ENCODE measurements at places on chromosomes 16 and 17.

DNA sequence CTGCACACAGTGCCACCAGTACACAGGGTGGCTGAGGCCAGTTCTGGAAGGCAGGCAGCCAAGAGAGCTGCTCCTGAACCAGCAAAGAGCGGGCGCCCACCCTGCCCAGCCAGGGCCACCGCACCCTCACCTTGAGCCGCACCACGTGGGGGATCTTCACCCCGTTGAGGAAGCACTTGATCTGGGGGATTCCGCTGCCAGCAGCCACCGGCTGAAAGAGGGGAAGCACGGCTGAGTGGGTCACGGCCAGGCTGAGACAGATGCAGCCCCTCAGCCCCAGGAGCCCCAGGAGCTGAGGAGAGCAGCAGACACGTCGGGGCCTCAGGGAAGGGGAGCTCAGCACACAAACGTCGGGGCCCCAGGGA is 14.6 kb upstream of the CCDC154 start:
- DNase-seq, result no peak

DNA sequence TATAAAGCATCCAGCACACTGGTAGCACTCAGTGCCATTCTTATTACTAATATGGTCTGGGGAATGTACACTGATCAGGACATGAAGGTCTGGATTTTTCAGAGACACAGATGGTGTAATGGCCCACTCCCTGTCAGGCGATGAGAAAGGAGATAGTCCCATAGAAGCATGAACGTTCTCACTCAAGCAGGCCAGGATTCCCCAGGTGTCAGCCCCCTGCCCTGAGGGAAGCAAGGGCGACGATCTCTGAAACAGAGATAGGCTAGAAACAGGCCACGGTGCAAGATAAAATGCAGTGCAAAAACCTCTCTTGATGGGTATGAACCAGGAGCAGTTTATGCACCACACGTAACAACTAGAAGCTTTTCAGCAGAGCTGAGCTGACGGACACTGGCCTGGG is 10.6 kb downstream of the PRPSAP1 start:
- no peak for DNase-seq

DNA sequence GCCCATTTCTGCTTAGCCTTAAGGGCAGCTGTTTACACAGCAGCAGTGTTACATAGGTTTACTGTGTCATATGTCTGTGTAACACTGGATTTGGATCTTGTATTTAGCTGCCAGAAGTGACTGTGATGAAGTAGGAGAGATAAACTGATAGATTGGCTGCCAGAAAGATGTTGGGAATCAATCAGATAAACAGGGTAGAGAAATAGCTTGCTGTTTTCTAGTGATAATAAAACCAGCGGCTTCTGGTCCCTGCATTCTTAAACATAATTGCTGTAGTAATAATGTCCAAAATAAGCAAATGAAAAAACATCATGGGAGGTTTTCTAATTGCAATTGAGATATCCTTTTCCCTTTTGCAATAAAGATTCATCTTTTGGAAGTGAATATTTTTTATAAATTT is 68.7 kb downstream of the AATF start:
- no peak for DNase-seq

DNA sequence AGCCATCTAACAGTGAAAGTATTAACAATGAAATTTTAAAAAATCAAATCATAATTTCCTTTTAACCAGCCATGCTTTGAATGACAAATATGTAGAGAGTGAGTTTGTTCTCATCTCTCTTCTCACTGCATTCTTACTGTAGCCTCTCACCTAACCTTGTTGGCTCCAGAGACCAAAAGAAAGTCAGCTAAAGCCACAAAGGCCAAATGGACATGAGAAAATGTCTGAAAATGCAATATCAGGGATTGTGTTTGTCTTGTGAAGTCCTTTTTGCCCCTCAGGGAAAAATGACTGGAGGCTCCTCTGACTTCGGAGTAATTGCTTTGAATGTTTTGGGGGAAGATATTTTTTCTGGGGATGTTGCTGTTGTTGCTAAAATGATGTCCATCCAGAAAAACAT is 166.3 kb downstream of the SLC39A11 start:
- no peak for DNase-seq

GRCh38 chr17:28712705-28713415 is 1.2 kb upstream of the PROCA1 start:
- DNase-seq, result no peak

- DNase-seq, result no peak
These were observed 694 bp upstream of the TBCD start for GRCh38 chr17:82751171-82751570.

DNA sequence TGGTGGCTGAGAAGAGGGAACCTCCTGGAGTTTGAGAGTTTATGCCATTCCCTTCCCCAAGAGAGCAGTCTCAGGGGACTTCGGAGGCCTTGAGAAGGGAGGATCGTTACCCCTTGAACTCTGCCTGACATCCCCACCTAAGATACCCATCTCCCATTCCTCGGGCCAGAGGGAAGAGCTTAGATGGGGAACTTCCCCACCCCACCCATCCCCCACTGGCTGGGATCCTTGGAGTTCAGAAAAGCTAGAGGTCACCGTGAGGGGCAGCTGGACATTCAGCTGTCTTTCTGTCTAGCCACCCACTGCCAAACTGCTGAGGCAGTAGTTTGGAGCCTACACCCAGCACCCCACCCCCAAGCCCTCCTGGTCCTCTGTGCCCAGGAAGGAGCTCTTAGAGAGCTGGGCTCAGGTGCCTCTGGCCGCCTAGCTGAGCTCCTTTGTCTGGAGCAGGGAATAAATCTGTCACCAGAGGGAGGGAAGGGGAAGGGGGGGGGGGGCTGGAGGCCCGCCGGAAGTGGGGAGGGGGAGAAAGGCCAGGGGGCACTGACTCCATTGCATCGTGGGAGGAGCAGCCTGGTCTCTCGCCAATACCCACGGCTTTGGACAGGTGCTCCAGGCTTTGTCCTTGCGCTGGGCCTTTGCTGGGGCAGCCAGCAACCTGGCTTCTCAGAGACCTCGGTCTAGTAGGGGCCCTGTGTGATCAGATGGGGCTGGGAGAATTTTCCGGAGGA is 1.0 kb downstream of the HSD11B2 start:
- DNase-seq, result no peak

GRCh38 chr17:61981323-61981722 is 53.5 kb upstream of the INTS2 start:
- no peak for DNase-seq
